Effector memory CD4-positive, alpha-beta T cell (primary cell): ENCODE measurements at places on chromosomes 5 and 9.

DNA sequence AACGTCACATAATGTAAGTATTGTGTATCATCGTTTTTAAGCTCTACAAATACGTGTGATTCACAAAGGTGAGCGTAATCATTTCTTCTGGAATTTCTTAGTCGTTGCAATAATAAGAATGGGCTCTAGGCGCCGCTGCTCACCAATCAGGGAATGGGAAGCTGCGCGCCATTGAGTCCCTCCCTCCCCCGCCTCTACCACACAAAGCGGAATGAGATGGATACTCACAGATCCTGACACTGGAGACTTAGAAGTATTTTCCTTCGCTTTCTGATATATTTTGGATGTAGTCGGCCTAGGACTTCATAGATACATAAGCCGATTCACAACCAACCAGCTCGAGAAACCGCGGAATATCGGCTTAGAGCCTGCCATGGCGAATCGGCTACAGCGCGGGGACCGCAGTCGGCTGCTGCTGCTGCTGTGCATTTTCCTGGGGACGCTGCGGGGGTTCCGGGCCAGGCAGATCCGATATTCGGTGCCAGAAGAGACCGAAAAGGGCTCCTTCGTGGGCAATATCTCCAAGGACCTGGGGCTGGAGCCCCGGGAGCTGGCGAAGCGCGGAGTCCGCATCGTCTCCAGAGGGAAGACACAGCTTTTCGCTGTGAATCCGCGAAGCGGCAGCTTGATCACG, at the start of gene PCDHGA11:
PCDHGA11 (plus strand) TSS at position 197 of the 634 bp plus-strand sequence; CDS start at position 374, 177 bp downstream.
- no peaks in the 10 kb centered on the region for H3K4me1 ChIP-seq
- no peak for DNase-seq
- no peak within 1 kb of the TSS for H3K27ac ChIP-seq
- no peaks in the 10 kb centered on the region for H3K36me3 ChIP-seq
- peaks cover 67% of the 10 kb centered on the region for H3K27me3 ChIP-seq

DNA sequence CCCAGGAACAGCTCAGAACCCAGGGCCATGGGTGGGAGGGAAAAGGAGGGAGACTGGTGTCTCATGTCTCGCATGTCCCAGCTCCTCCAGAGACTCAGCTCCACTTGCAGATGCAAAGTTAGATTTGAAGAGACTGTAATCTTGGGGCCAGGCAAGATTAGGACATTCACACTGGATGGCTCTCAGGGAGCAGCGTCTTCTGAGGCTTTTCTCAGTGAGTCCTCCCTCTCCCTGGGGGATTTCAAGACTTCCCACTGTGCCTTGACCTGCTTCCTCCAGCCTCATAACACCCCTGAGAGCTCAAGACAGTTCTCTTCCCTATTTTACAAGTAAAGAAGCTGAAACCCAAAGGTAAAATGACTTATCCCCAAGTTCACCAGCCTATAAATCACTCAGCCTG, 10.5 kb upstream of the TCOF1 start:
- no peak overlapping the region for H3K27ac ChIP-seq
- no peak for DNase-seq
- no peaks in the 10 kb centered on the region for H3K27me3 ChIP-seq
- H3K36me3 ChIP-seq = no peaks in the 10 kb centered on the region

DNA sequence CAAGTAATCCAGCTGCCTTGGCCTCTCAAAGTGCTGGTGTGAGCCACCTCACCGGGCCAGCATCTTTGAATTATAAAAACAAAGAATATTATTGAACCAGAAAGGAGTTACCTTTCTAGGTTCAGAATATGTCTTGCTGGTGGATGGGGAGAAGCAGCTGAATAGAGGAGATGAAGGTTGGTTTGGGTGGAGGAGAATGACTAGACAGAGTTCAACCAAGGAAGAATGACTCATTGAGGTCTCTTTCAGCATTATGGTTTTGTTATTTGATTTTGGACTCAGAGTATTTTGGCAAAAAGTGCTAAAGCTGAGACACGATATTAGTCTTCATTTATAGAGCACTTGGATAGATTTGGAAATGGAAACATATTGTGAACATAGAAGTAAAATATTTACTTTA, 75.2 kb upstream of the MPDZ start:
- no peak overlapping the region for H3K27ac ChIP-seq
- no peak overlapping the region for H3K4me3 ChIP-seq
- DNase-seq = no peak
- H3K4me1 ChIP-seq = no peaks in the 10 kb centered on the region
- no peaks in the 10 kb centered on the region for H3K36me3 ChIP-seq

DNA sequence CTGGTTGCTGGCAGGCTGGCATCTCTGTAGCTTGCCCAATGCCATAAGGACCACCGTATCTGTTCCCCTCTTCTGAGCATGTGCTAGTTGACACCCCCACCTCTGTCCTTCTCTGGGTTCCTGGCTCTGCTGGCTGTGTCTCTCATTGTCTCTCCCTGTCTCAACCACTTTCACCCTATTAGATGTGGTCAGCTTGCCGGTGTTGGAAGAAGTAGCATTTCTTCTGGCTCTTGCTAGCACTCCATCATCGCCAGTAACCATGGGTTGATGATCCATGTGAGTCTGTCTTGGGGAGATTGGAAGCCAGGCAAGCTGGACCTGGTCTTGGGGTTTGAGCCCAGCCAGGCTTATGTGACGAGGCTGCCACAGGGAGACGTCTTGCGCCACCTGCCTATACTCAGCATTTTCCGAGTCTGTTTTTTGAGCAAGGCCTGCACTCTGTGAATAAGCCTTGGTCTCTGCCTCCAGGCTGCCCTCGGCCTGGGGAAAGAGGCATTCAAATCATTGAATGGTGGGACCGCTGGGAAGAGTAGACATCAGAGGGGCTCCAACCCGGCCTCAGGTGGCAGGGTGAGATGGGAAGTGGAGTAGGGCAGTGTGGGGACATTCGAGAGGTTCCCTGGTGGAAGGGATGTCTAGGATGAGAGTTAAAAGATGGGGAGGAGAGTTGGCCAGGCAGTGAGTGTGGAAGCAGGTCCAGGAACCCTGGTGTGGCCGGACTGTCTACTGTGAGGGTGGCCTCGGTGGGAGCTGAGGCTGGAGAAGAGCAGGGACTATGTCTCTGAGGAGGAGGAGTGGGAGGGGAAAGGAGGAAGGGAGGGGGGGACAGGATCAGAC, 74.3 kb downstream of the ZNF618 start:
- H3K27ac ChIP-seq = no peak overlapping the region
- no peaks in the 10 kb centered on the region for H3K36me3 ChIP-seq
- H3K4me3 ChIP-seq = no peak overlapping the region
- H3K4me1 ChIP-seq = no peaks in the 10 kb centered on the region
- no peaks in the 10 kb centered on the region for H3K27me3 ChIP-seq

DNA sequence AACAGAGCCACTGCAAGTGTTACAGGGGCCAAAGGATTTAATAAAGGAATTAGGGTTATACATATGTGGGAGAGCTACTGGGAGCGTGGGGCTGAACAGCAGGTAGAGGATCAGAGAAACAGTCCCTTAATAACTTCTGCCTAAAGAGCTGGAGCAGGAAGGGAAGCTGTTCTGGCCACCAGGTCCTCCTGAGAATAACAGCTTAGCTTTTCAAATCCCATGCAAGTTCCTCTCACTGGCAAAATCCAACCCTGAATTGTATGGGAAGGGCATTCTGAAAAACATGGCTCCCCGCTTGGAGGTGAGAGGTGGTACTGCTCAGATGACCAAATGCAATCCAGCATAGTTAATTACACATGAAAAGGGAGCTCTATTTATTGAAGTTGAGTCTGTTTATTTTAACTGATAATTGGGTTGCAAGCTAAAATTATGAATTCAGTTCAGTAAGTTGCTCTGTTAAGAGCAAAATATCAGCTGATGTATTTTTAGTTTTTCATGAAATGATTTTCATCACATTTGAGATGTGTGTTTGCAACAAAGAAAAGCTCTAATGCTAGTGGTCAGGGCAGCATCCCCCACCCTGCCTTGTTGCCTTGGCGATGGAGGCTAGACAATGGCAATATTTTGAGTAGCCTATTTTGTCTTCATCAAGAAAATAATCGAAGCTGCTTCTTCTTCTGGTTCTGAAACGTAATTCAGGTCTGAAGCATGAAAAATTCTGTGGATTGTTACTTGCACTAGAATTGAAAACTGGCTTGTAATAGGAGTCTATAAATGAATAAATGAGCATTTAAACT, 58.4 kb upstream of the SH3GL2 start:
- H3K36me3 ChIP-seq = no peaks in the 10 kb centered on the region
- H3K27ac ChIP-seq = no peak overlapping the region

DNA sequence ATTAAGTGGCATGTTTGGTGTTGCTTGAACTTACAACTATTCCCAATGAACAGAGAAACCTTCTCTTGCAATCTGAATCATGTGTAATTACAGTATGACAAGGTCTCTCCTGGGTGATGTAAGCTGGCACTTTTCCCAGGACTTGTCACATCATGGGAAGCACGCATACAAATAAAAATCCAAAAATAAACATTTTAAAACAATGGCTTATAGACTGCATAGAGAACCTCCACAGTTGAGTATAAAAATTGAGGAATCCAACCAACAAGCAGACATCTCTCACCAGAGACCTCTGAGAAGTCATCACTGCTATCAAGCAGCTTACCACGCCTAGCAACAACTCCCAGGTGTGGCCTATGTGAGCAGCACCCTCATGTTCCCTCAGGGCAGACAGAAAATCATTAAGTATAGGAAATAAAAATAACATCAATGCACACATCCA, 3.9 kb downstream of the MLLT3 start:
- H3K4me3 ChIP-seq = no peak overlapping the region
- H3K27ac ChIP-seq = no peak overlapping the region
- no peaks in the 10 kb centered on the region for H3K36me3 ChIP-seq
- H3K27me3 ChIP-seq = no peaks in the 10 kb centered on the region
- no peak for DNase-seq

DNA sequence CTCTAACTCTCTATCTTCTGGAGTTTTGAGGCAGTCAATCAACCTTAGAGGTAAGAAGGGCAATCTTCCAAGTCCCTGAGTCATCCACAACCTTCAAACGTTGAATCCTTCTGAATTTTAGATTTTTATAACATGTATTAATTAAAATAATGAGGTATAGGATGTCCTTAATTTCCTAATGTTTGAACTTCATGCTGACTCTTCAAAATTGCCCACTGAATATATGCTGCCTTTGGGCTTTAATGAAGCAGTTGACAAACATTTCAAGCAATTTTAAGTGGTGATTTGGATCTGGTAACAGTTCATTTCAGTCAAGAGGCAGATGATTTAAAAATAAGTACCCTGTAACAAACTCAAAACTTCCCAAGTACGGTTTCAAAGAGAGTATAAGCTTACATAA, 26.0 kb downstream of the ERP44 start:
- H3K4me1 ChIP-seq = no peaks in the 10 kb centered on the region
- DNase-seq = no peak
- H3K27ac ChIP-seq = no peak overlapping the region
- no peaks in the 10 kb centered on the region for H3K27me3 ChIP-seq
- no peak overlapping the region for H3K4me3 ChIP-seq

- no peak overlapping the region for H3K27ac ChIP-seq
- DNase-seq = no peak
- H3K36me3 ChIP-seq = no peaks in the 10 kb centered on the region
- no peaks in the 10 kb centered on the region for H3K27me3 ChIP-seq
- H3K4me3 ChIP-seq = no peak overlapping the region
Observed at GRCh38 chr5:172868924-172869591, 35.0 kb downstream of the ERGIC1 start.

- H3K4me1 ChIP-seq = peaks cover 8% of the 10 kb centered on the region
- no peaks in the 10 kb centered on the region for H3K27me3 ChIP-seq
Observed at GRCh38 chr5:157744051-157745011, 819 bp downstream of the LSM11 start.

GRCh38 chr5:20522905-20523482, 535.0 kb upstream of the CDH18 start:
- H3K4me1 ChIP-seq = no peaks in the 10 kb centered on the region
- no peak for DNase-seq
- H3K27me3 ChIP-seq = no peaks in the 10 kb centered on the region
- no peak overlapping the region for H3K4me3 ChIP-seq
- H3K36me3 ChIP-seq = no peaks in the 10 kb centered on the region

DNA sequence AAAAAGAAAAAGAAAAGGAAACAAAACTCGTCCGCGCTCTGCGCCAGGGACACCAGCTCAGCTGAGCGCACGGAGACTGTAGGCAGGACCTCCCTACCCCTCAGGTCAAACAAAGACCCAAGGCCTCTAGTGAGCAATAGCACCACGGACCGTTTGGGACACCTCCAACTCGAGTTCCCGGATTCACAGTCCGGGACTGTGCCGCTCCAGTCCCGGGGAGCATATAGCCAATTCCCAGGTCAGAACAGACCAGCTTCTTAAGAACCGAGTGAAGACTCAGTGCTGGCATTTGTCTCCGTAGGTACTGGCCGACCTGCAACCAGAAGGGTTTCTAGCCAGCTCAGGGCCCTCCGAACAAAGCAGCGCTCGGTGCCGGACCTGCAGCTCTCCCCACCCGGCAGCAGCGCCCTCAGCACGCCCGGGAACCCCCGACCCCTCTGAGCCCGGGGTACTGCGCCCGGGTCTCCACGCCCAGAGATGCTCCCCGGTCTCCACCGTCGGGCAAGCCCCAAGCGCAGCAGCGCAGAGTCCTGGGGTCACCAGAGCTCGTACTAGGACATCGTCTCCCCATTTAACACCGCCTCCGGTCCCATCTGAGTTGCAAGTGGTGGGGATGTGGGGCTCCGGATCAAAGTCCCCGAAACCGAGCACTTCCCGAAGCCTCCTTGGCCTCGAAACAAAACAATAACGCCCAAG, 591 bp downstream of the ABCA1 start:
- no peaks in the 10 kb centered on the region for H3K36me3 ChIP-seq
- no peak for DNase-seq
- H3K4me1 ChIP-seq = peaks cover 9% of the 10 kb centered on the region

- peak; percentile 43 for DNase-seq
- peak overlapping the region; percentile 80 for H3K27ac ChIP-seq
Observed at GRCh38 chr9:99822109-99822805, 572 bp downstream of the NR4A3 start.

- peaks cover 15% of the 10 kb centered on the region for H3K27me3 ChIP-seq
- no peaks in the 10 kb centered on the region for H3K36me3 ChIP-seq
- DNase-seq = no peak
- no peak overlapping the region for H3K4me3 ChIP-seq
Observed at GRCh38 chr5:1657161-1657741, 133.5 kb upstream of the LPCAT1 start.

DNA sequence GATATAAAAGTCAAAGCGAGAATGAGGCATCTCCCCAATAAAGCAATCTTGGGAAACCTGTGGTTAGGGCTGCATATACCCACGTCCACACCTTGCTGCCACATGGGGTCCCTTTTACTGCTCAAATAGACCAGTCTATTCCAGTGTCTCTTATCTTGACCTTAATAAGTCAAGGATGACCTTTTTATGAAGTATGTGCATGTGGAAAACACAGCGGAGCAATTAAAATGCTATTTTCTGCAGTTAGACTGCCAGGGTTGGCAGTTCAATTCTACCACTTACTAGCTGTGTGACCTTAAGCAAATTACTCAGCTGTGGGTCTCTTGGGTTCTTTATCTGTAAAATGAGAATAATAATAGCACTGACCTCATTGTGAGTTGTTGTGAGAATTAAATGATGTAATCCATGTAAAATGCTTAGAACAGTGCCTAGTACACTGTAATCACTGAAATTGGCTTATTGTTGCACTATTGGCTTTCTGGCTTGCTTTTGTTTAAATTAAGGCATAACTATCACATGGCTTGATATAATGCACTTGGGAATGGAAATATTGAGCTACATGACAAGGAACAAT, 67.8 kb upstream of the HSPB3 start:
- no peaks in the 10 kb centered on the region for H3K4me1 ChIP-seq
- DNase-seq = no peak
- H3K27me3 ChIP-seq = no peaks in the 10 kb centered on the region
- no peaks in the 10 kb centered on the region for H3K36me3 ChIP-seq
- H3K4me3 ChIP-seq = no peak overlapping the region
- no peak overlapping the region for H3K27ac ChIP-seq
